ENCODE measurements at places on chromosomes 16 and 17.

DNA sequence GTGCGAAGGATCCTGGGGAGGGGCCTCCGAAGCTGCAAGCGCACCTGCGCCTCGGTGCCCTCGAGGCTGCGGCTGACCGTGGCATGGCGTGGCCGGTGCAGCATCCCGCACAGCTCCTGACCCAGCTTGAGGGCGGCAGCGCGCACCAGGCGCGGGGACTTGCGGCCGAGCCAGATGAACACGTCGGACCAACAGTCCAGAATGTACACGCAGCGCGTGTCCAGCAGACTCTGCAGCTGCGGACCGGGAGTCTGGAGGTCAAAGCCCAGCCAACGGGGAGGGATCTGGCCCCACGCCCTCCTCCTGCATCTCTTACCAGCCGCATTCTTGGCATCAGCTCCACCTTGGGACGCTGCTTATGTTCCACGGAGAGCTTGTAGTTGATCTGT is 10.9 kb downstream of the FLII start:
- peak; percentile 47 for DNase-seq

- DNase-seq, result no peak
Observed at GRCh38 chr16:25916037-25916436, 224.3 kb downstream of the HS3ST4 start.

GRCh38 chr17:48294806-48295361 is 135.1 kb downstream of the SKAP1 start:
- DNase-seq, result no peak

DNA sequence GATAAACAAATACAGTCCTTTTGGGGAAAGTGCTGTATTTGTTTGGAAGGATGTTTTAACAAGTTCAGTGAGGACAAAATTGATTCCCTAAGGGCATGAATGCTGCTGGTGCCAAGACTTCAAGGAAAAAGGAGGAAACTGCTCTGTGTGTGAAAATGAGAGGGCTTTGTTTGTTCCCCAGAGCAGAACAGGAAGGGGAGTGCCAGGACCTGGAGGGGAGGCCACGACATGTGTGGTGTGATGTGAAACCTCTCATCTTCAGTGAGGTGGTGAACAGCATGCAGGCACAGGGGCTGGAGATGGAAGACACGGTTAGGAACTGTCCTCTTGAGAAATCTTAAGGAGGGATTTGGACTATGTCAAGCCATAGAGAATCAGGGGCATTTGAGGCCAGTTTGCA is 46.6 kb upstream of the GRIN2A start:
- DNase-seq, result no peak

DNA sequence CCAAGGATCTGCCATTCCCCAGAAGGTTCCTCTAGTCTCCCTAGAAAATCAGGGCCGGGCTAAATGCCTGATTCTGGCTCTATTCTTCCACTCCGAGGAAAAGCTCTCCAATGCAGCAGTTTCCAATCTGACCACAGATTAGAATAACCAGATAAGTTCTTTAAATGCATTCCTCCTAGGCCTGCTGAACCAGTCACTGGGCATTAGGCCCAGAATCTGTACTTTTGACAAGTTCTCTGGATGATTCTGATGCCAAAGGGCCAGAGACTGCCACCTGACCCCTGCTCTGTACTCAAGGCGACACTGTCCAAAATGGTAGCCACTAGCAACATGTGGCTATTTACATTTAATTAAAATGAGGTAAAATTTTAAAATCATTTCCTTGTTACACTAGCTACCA is 22.3 kb downstream of the MAP3K14 start:
- no peak for DNase-seq

- peak; percentile 50 for DNase-seq
Observed at GRCh38 chr17:2087597-2088211, 32.8 kb downstream of the HIC1 start.

DNA sequence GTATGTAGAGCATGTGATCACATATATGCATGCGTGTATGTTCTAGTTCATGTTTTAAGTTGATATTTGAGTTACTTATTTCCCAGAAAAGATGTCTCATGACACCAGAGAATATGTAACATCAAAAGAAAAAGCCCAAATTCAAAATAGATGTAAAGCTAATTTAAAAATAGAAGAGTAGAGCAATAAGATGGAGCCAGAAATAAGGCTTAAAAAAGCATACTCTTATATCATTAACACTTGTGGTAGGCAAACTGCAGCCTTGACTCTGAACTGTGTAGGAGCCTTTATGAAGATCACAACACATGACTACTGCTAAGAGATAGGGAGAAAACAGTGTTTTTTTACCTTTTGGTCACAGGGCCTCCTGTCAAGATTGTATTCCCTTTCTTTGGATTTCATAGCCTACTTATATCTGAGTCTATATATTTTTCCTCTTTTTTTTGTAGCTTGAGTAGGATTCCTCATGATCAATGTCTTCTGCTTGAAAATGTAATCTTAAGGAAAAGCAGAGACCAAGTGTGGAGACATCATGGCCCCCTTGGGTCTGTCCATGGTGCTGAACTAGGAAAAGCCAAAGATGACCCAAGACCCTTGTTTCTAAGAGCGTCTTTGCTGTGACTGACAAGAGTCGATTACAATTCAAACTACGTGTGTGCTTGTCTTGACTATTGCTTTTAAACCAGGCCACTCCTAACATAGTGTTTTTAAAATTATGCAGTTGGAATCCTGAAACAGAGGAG is 390.4 kb downstream of the SHISA9 start:
- DNase-seq, result no peak

GRCh38 chr16:56450275-56450985 is 702 bp downstream of the NUDT21 start:
- DNase-seq, result no peak

DNA sequence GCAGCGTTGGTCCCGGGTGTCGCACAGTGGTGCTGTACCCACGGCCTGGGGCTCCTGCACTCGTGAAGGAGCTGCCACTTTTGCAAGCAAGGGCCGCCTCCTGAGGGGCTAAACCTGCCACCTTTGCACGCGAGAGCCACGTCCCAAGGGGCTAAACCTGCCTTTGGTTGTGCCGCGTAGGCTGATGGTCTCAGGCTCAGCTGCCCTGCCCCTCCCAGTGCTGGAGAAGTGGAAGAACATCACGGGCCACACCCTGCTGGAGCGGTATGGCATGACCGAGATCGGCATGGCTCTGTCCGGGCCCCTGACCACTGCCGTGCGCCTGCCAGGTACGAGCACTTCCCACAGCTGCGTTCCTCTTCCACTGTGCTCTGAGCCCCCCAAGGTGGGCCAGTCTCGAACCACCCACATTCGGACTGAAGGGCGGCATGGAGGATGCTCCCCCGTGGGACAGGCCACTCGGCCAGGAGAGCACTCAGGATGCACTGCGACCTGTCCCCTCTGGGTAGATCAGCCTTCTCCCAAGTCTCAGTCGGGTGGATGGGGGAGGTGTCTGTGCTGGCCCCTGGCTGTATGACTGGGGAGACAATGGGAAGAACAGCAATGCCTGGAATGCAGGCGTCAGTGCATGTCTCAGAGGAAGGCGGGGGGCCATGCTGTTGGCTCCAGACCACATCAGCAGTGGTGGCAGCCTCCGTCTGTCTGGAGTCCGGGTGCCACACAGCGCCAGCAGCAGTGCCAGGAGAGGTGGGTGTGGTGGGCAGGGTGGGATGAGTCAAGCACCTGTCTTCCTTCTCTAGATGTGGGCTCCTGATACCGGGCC is 20.7 kb downstream of the ACSF3 start:
- no peak for DNase-seq

- no peak for DNase-seq
Observed at GRCh38 chr16:74896389-74897370, 88.2 kb downstream of the WDR59 start.

GRCh38 chr17:13204607-13205237 is 186.9 kb upstream of the ELAC2 start:
- no peak for DNase-seq

DNA sequence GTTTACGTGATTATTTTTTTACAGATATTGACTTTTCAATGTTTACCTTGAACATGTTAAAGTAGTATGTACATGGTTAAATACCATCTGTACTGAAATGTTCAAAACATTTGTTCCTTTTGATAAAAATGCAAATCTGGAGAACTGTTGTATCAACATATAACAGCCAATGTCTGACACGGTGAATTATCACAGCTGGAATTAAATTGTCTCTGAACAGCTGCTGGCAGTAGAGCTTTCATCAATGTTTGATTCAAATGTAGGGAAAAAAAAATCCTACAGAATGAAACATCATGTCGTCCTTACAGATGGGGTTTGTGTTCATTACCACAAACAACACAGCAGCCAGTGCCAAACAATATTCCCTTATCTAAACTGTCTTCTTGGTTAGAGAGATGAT is 79.9 kb downstream of the TOX3 start:
- DNase-seq, result no peak

DNA sequence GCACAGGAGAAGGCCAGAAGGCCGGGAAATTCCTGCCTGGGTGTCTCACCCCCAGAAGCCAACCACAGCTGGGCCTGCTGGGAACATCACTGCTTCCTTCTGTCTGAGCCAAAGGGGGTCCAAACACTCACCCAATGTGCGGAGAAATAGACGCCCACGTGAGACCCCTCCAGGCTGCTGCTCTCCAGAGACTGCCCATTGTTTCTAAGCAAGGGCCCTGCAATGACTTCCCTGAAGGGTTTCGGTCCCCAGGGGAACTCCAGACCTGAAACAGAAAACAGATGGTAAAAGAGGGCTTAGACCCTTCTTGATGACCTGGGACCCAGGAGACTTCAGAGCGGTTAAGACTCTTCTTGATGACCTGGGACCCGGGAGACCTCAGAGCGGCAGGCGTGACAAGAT is 41.3 kb downstream of the MRM3 start:
- no peak for DNase-seq

DNA sequence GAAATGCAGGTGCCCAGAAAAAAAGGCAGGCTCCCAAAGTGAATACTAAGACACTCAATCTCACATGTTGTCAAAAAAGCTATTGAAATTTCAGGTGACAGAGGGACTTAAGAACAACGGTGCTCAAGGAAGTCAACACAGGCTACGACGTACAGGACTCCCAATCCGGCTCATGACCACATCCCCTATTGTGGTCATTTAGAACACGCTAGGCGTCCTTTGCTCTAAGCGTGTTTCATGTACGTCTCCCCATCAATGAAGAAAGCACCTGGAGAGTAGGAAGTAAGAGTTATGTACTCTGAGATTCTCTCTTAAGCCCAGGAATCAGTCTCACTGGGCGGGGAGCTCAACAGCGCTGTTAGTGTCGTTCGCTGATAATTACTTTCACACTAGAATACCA is 94.1 kb downstream of the MRM3 start:
- DNase-seq, result no peak

DNA sequence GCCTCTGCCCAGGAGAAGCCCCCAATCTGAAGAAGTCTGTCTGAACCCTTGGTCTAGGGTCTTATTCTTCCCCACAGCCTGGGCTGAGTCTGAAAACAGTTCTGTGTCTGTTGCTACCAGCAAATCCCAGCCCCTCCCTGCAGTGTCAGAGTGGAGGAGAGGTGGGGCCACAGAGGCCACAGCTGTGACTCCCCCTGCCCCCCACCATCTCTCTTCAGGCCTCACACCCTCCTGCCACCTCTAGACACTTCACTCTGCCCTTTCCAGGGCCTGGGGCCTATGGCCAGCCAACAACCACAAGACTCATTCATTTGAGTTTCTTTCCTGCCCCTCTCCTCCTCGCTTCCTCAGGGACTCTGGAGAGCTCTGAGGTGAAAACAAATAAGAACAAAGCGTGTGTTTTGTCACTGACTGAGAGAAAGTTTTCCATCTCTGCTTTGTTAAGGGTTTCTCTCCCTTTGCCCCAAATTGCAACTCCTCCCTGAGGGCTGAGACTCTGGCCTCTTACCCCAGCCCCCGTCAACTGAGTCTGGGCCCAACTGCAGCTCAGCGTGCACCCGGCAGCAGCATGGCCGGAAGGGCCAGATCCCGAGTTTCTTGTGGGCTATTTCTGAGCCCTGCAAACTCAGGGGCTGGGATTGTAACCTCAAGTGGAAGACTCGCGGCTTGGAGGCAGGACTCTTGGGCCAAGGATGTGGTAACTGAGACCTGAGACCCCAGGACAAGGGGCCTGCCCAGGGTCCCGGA is 13.2 kb downstream of the C17orf50 start:
- DNase-seq, result no peak

DNA sequence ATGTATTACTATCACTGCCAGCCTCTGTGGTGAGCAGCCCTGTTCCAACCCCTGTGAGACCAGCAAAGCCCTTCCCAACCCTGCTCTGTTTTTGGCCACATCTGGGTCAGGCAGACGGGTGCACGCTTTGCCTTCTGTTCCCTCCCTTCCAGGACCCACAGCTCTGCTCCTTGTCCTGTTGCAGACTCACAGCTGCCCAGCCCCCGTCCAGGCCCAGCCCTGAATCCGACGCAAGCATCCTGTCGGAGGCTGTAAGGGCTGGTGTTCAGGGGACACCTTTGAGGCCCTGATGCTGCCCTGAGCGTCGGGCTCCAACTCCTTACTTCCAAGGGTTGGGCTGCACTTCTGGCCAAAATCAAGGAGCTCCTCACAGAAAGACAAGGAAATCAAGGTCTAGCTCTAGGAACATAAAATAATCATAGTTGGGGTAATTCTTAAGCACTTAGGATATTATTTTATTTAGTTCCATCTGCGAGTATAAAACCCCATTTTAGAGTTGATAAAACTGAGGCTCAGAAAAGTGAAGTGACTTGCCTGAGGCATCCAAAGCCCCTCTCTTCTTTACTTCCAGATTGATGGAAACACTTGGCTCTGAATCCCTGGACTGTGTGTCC is 14.3 kb upstream of the SRCIN1 start:
- DNase-seq, result no peak

DNA sequence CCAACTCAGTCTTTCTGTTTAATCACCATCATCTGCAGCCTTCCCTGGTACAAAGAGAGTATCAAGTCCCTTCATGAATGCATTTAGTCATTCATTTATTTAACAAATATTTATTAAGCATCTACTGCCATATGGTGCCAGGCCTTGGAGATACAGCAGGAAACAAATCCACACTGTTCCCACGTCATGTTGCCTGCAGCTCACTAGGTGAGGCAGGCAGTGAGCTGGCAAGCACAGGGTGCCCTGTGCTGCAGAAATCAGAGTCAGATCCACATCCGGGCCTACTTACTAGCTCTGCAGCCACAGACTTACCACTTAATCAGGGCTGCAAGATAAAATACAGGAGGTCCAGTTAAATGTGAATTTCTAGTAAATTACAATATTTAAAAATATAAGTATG is 38.5 kb upstream of the CES5A start:
- no peak for DNase-seq

GRCh38 chr16:56423584-56424403 is 1.6 kb downstream of the AMFR start:
- DNase-seq, result no peak

GRCh38 chr17:19383681-19384470 is 3.1 kb downstream of the MFAP4 start:
- DNase-seq, result peak; percentile 46

- DNase-seq, result no peak
Observed at GRCh38 chr17:46753776-46754175, 64.7 kb downstream of the WNT3 start.

- DNase-seq, result peak; percentile 67
Observed at GRCh38 chr17:1746975-1747543, 4.4 kb downstream of the SERPINF2 start.

- DNase-seq, result no peak
Observed at GRCh38 chr17:62852195-62852594, 44.1 kb upstream of the MARCHF10 start.

DNA sequence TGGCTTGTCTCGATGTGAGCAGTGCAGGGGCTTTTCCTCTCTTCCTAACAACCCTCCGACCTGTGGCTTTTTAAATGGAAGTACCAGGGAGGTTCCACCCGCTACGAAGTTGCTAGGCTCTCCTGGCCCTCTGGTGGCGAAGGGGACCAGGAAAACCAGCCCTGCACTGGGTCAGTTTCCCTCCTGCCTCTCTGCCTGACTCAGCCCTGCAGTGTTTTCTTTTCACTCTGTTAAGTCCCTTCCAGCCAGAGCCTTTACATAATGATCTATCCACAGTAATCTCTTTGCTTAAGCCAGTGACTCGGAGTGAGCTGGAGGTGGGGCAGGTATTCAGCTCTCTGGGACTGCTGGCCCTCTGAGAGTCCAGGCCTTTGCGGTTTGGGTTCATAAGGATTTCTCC is 331.3 kb upstream of the EEF2KMT start:
- no peak for DNase-seq
